Mesothelial cell of epicardium (in vitro differentiated cells): ENCODE measurements at places on chromosomes 4 and X.
A peak's percentile ranks its signal among the peaks of the same experiment; 100 is the strongest.

- no peaks in the 10 kb centered on the region for H3K36me3 ChIP-seq
- no peak within 1 kb of the TSS for H3K4me3 ChIP-seq
- H3K27ac ChIP-seq, result no peak within 1 kb of the TSS
- no peaks in the 10 kb centered on the region for H3K4me1 ChIP-seq
These were observed at the start of gene ALB for GRCh38 chr4:73404042-73404441. ALB (plus strand) TSS chr4:73404287; CDS start chr4:73404328, 41 bp downstream.

- DNase-seq, result no peak
- no peak overlapping the region for H3K27ac ChIP-seq
- H3K4me3 ChIP-seq, result no peak overlapping the region
- peaks cover 22% of the 10 kb centered on the region for H3K36me3 ChIP-seq
- H3K4me1 ChIP-seq, result no peaks in the 10 kb centered on the region
These were observed 5.3 kb upstream of the CFP start for GRCh38 chrX:47634871-47635575.

- DNase-seq, result no peak
- H3K27ac ChIP-seq, result no peak overlapping the region
- no peaks in the 10 kb centered on the region for H3K4me1 ChIP-seq
- no peaks in the 10 kb centered on the region for H3K36me3 ChIP-seq
- H3K27me3 ChIP-seq, result no peaks in the 10 kb centered on the region
- no peak overlapping the region for H3K4me3 ChIP-seq
These were observed 299.9 kb downstream of the PRDM5 start for GRCh38 chr4:120622601-120623000.

DNA sequence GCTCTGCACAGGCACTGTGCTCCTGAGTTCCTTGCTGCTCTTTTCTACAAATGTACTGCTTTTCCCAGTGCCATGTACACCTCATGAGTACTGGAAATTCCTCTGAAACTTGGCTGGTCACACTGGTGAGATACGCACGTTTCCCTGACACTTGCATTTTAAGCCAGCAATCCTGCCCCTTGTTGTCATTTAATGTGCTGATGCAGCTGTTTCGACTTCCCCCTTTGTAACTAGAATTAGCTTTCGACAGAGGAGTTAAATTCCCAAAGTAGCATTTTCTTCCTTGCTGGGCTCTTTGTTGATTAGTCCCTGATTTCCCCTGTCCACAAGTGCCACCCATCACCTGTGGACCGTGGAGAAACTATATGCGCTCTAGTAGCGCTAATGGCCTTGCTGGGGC is 77.5 kb downstream of the IQCM start:
- H3K36me3 ChIP-seq, result no peaks in the 10 kb centered on the region
- no peak for DNase-seq
- H3K4me1 ChIP-seq, result no peaks in the 10 kb centered on the region
- no peak overlapping the region for H3K27ac ChIP-seq

DNA sequence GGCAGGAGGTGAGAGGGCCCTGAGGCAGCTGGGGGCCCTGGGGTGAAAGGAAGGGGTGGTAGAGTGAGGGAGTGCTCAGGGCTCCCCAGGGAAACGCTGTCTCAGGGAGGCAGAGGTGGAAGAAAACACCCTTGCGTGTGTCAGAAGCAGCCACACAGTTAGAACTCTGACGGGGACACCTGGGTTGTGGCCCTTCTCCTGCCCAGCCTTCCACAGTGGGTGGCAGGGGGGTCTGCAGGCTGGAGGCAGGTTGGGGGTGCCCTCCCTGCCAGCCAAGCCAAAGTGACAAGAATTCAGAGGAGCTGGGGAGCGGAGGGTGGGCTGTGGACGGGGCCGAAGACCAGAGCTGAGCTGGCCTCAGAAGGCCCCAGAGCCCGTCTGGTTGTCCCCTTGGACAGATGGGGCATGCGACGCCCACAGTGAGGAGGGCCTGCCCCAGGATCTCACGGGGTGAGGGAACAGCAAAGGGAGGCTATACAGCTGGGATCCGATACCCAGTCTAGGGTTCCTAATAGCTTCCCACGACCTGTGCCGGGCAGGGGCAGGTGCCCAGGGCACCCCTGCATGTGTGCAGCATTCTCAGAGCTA is 105.2 kb upstream of the ADRA2C start:
- H3K27me3 ChIP-seq, result peaks cover 56% of the 10 kb centered on the region
- H3K4me3 ChIP-seq, result no peak overlapping the region
- no peak overlapping the region for H3K27ac ChIP-seq
- no peak for DNase-seq
- peaks cover 4% of the 10 kb centered on the region for H3K4me1 ChIP-seq

DNA sequence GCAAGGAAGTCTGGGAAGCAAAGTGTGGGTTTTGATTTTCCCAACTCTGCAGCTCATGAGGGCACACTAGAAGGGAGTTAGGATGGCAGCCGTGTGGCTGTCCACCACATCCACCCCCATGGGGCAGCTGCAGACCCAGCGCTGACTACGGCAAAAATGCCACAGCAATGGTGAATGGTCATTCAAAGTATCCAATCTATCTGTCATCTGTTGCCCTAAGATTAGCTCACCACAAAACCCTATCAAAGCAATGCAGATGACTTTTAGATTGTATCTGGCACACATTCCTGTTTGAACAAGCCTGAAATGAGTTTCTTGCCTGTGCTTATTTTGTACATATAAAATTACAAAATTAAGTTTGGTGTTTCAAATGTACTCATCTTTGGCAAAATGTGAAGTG is 29.7 kb upstream of the HPSE start:
- no peaks in the 10 kb centered on the region for H3K27me3 ChIP-seq
- no peak overlapping the region for H3K27ac ChIP-seq
- no peak overlapping the region for H3K4me3 ChIP-seq

GRCh38 chr4:15906020-15906443 is 32.5 kb downstream of the FGFBP1 start:
- H3K27ac ChIP-seq, result peak overlapping the region; percentile 37
- peaks cover 16% of the 10 kb centered on the region for H3K4me1 ChIP-seq
- H3K4me3 ChIP-seq, result peak overlapping the region; percentile 30

DNA sequence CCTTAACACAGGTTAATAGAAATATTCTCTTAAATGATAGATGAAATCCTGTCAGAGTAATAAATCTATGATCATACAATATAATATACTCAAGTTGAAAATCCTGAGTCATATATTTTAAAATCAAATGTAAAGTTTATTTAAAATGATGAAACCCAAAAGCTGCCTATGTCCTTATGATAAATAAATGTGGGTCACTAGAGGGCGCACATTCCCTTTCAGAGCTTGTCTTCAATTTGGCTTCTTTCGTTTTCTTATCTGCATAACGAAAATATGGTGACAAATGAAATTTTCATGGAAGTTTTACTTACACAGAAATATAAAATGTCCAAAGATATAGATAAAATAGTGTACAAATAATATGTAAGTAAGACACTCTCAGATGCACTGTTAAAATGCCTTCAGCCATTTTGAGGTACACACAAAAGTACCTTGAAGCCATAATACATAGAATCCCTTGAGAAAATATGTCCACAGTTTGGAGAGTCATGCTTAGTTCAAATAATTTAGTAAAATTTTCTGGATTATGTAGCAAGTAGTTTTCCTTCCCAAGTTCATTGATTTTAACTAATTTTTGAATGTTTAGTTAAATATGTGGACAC is 680.4 kb downstream of the DMD start:
- peaks cover 47% of the 10 kb centered on the region for H3K4me1 ChIP-seq
- H3K27me3 ChIP-seq, result no peaks in the 10 kb centered on the region
- DNase-seq, result no peak
- peaks cover 9% of the 10 kb centered on the region for H3K36me3 ChIP-seq
- H3K4me3 ChIP-seq, result peak overlapping the region; percentile 20

- no peak for DNase-seq
- no peak overlapping the region for H3K4me3 ChIP-seq
- H3K36me3 ChIP-seq, result no peaks in the 10 kb centered on the region
- H3K4me1 ChIP-seq, result no peaks in the 10 kb centered on the region
These were observed 27.9 kb upstream of the WDR1 start for GRCh38 chr4:10144479-10144878.

- no peak overlapping the region for H3K4me3 ChIP-seq
- H3K4me1 ChIP-seq, result peaks cover 24% of the 10 kb centered on the region
- no peaks in the 10 kb centered on the region for H3K27me3 ChIP-seq
- peaks cover 13% of the 10 kb centered on the region for H3K36me3 ChIP-seq
- H3K27ac ChIP-seq, result no peak overlapping the region
- no peak for DNase-seq
These were observed 4.5 kb downstream of the CASP3 start for GRCh38 chr4:184644553-184645307.
